Skin of body (tissue), 3 donors: ENCODE measurements at places on chromosomes 7 and 10.

DNA sequence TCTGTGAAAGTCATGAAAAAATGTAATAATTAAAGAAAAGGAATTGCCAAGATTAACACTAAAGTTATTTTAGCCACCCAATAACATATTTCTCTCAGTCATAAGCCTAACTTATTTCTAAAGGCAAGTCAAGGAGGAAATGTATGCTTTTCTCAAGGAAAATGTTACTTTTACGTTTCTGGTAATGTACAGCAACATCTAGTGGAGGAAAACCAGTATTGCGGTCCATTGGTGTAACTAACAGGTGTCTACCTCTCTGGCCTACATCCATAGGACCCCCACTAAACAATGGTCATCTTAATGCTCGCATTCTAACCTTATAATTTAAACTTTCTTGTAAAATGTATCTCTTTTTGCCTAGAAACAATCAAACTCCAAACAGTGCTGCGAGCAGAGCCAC, 437.5 kb downstream of the KIF20B start:
- no peak for DNase-seq

DNA sequence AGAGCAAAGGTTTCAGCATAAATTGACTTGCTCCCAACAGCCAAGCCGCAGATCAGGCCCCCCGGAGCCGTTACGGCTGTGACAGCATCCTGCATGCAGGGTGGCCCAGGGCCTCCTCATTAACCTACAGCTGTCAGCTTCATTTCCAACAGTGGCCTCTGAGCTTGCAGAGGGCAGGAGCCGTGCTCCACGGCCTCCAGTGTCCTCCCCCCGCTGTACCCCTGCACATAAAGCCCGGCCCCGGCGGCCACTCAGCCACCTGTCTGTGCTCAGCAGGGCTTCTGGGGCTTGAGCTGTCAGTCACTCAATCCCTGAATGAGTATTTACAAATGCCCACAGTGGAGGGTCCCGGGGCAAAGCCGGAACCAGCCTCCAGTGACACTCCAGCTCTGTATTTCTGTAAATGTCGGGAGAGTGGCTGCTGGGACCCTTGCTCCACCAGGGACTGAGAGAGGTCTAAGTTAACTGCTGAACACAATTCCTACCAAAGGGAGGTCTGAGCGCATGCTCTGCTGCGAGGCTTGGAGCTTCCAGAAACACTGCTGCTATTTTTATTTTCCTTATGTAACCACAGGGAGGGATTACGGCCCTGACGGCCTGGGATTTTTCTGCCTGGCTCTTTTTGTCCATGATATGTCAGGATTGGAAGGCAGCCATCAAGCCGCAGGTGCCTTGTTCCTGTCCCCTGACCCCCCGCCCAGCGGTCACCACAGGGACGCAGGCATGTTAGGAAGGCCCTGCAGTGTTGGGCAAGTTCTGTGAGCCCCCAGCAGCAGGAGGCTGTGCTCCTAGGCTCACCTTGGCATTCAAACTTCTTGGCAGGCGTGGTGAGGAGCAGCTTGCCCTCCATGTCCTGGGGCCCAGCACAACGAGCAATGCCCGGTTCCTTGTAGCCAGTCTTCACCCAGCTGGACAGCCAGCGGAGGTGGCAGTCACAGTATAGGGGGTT, 165.0 kb downstream of the SLIT1 start:
- no peak for DNase-seq

DNA sequence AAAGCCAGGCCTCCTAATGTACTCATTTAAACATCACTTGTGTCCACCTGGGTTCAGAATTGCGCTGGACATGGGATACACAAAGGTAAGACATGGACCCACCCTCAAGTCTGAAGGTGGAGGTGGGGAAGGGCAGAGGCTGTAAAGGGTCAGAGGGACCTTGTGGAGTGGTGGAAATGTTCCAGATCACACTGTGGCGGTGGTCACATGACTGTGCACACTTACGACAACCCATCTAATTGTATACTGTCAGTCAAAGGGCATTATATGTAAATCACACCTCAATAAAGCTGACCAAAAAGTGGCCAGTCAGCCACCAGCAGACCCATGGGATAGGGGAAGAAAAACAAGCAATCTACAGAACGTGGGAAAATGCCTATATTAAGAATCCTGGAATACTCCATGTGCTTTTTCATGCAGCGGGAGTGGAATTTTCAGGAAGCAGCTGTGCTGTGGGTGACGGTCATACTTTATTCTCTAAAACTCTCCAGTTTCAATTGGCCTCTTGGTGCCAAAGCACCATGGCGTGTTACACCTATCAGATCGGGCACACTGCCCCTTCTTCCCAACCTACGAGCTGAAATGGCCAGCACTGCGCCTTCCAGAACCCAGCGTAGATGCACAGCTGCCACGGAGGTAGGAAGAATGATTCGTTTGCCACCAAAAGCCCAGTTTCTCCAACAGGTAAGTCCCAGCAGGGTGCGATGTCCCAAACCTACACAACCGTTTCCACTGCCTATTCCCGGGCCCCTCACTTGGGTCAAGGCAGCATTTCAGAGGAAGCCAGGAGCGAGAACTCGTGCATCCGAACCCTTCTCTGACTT, 69.8 kb downstream of the PRKAG2 start:
- no peak for DNase-seq

DNA sequence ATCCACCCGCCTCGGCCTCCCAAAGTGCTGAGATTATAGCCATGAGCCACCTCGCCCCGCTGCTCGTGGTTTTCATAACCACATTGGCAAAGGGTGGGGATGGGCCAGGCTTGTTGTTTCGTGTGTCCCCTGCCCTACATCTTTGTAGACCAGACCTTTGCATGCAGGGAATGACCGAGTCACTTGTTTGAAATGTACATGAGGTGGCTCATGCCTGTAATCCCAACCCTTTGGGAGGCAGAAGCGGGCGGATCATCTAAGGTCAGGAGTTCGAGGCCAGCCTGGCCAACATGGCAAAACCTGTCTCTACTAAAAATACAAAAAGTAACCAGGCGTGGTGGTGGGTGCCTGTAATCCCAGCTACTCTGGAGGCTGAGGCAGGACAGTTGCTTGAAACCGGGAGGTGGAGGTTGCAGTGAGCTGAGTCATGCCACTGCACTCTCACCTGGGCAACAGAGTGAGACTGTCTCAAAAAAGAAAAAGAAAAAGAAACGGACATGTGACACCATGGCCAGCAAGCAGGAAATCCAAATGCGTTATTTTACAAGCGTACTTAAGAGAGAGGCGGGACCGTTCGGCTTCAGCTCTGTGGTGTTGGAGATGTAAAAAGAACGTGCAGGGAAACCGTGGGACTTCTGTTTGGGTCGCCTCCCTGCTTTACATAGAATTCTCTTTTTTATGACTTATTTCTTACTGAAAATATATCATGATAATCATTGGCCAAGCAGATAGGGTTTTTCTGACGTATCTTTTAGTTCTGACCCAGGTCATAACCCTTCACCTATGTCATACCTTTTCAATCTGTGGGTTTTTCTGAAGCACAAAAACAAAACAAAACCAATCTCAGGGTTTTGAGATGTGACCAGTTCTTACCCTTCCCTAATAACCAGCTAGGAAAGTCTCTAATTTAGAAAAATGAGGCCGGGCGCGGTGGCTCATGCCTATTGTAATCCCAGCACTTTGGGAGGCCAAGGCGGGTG, 45.1 kb downstream of the WIPI2 start:
- DNase-seq = no peak

DNA sequence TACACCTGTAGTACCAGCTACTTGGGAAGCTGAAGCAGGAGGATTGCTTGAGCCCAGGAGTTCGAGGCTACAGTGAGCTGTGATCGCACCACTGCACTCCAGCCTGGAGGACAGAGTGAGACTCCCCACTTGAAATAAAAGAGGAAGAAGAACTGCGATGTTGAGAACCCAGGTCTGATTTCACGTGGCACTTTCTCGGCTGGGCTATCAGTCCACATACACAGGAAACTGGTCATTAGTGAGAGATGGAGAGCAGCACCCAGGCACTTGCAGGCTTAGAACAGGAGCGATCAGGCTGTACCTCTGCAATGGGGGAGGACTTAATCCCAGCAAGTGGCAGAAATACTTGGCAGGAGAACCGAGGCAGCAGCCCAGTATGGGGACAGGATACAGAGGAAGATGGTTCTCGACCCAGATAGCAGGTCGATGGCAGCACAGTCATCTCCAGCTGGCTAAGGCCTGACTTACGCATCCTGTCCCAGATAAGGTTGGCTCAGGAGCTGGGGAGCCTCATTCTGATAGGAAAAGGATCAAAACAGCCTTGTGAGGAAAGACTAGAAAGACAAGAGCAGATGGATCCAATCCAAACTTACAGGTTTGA, 487.7 kb upstream of the AUTS2 start:
- no peak for DNase-seq

GRCh38 chr7:6489612-6490011, 41.9 kb upstream of the DAGLB start:
- DNase-seq = no peak

GRCh38 chr7:132609222-132609621, 33.0 kb upstream of the PLXNA4 start:
- DNase-seq = no peak

DNA sequence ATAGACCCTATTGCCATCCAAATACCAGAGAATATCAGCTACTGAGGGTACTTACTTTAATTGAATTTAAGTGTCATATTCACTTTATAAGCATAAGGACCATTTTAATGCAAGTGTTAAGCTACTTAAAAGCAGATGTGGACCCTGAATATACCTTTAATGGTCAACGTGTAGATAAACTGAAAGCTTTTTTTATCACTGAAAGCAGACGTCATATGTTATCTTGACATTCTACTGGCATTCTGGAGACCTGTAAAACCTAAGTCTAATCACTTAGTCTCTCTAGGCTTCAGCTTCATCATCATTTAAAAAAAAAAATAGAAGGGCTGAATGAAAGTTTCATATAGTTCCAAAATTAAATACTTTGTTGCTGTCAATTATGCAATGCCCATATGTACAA, 116.5 kb downstream of the ELAPOR2 start:
- no peak for DNase-seq

DNA sequence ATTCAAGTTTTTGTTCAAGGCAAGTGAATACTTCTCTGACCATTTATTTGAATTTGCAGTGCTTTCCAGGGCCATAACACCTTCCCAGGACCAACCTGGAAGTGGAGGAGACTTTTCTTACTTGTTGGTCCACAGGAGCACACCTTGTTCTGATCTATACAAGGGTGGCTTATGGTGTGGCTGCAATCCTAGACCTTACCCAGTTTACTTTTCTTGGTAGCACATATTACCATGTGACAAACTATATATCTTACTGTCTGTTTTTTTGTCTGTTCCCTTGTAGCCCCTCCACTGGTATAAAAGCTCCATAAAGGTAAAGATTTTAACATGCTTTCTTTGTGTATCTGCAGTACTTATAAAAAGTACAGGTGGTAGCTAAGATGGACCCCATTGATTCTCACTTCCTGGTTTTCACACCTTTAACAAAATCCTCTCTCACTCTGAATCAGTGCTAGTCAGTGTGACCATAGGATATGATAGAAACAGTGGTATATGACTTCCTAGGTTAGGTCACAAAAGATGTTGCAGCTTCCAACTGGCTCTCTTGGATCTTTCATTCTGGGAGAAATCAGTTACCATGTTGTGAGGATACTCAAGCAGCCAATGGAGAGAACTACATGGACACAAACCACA, 5.6 kb upstream of the ASB4 start:
- no peak for DNase-seq

DNA sequence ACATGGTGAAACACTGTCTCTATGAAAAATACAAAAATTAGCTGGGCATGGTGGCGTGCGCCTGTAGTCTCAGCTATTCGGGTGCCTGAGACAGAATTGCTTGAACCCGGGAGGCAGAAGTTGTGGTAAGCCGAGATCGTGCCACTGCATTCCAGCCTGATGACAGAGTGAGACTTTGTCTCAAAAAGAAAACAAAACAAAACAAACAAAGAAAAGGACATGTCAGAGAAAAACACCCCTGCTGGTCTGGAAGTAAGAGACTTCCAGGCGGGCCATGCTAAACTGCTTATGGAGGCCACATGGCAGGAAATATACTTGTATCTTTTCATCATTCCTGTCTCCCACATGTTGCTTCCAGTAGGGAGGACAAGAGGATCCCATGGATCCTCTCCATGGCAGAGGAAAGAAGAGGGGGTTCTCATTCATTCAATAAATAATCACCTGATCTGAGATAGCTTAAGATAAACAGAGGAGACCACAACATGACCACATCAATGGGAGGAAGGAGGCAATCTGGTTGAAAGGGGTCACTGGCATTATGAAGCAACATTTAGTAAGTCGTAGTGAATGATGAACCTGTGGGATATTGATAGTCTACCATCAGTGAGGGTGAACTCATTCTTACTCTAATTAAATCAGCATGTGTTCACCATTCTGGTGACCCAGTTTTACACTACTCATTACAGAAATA, 60.5 kb upstream of the ZNF138 start:
- DNase-seq = no peak

DNA sequence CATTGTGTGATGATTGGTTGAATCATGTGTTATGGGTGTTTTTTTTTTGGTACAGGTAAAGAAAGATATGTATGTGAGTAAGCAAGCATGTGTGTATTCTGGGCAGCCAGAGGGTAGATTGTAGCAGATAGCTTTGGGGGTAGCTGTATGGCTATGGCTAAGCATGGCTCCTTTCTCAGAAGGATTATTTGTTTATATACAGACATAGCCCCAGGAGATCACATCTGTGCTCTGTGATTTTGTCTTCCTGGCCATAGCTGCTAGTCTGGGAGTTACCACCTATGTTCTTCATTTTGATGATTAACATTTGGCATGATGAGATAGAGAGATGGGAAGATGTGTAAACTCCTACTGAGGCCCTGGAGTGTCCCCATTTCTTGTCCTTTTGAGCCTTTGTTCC, 23.2 kb upstream of the ICA1 start:
- DNase-seq = no peak

DNA sequence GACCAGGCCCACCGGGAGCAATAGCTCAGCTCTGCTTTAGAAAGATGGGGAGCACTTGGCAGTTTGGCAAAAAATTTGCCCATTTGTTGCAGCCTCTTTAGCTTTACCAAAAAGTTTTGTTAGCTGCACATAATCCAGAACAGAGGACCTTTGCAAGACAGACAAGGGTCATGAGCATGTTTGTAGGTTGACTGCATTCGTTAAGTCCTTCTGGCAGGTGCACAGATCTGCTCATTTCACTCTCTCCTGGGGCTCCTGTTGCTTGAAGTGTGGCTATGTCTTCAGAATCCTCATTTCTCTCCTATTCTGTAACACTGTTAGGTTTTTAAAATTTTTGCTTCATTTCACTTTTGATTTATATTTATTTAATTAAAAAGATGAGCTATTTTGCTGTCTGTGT, 96.8 kb downstream of the MYOF start:
- no peak for DNase-seq

DNA sequence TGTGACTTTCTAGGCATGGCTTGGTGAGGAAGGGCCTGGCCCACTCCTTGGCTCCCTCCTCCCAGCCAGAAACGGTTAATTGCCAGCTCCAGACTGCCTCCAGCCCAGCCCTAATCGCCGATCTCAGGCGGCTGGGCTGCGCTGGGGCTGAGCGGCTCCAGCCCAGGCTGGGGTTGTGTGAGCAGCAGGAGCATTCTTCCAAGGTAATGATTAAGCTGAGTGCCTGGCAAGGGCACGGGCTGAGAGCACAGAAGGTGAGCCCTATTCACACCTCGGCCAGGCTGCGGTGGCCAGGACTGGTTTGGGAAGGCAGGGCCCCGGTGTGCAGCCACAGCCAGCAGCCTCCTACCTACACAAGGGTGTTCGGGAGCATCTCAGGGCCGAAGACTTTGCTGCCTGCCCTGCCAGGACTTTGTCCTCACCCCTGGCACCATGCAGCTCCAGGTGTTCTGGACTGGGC, at the start of gene TMEM72:
Gene TMEM72 (plus strand): TSS at position 257 of the 460 bp plus-strand sequence. CDS start 176 bp downstream, at position 433.
- DNase-seq = no peak
